ENCODE measurements at places on chromosomes 1 and 21.
A peak's percentile ranks its signal among the peaks of the same experiment; 100 is the strongest.

DNA sequence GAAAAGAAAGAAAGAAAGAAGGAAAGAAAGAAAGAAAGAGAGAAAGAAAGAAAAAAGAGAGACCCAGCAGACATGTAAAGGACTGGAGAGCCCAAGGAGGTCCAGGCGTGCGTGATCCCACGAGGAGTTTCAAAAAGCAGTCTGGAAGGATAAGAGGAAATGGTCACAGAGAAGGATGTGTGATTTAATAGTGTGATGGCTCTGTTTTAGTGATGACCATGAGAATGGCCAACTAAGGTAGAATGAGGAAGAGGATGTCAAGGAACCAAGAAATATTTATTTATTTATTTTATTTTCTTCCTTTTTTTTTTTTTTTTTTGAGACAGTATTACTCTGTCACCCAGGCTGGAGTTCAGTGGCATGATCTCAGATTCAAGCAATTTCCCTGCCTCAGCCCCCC, 25.5 kb downstream of the PTGS2 start:
- DNase-seq, result no peak

GRCh38 chr21:34284666-34285065, 79.1 kb upstream of the KCNE2 start:
- DNase-seq, result no peak

- no peak for DNase-seq
These were observed 381.7 kb upstream of the VAMP3 start for GRCh38 chr1:7389201-7389905.

DNA sequence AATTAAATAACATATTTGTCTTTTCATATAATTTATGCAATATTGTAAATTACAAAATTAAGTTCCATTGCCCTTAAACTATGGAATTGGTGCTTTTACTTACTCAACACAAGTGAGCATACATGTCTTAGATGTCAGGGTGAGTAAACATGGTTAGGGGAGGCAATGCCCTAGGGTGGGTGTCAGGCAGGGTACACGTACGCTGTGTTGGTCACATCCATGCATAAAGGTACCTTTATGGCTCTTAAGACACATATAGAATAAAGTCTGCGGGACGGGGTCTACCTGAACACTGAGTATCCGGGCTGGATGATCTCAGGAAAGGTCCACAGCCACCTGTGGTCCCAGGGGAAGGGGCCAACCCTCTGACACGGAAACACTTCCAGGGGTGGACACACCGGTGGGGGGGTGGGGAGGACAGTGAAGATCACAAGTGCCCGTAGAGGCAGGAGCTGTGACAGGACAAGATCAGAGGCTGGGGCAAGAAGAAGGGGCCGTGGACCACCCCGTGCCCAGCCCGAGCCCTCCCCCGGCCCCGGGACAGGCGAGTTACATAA, 720 bp downstream of the LIN9 start:
- no peak for DNase-seq

GRCh38 chr21:36909901-36910561, 56.4 kb downstream of the HLCS start:
- DNase-seq, result peak; percentile 99

- no peak for DNase-seq
These were observed 19.7 kb downstream of the CYP4B1 start for GRCh38 chr1:46818591-46818990.

DNA sequence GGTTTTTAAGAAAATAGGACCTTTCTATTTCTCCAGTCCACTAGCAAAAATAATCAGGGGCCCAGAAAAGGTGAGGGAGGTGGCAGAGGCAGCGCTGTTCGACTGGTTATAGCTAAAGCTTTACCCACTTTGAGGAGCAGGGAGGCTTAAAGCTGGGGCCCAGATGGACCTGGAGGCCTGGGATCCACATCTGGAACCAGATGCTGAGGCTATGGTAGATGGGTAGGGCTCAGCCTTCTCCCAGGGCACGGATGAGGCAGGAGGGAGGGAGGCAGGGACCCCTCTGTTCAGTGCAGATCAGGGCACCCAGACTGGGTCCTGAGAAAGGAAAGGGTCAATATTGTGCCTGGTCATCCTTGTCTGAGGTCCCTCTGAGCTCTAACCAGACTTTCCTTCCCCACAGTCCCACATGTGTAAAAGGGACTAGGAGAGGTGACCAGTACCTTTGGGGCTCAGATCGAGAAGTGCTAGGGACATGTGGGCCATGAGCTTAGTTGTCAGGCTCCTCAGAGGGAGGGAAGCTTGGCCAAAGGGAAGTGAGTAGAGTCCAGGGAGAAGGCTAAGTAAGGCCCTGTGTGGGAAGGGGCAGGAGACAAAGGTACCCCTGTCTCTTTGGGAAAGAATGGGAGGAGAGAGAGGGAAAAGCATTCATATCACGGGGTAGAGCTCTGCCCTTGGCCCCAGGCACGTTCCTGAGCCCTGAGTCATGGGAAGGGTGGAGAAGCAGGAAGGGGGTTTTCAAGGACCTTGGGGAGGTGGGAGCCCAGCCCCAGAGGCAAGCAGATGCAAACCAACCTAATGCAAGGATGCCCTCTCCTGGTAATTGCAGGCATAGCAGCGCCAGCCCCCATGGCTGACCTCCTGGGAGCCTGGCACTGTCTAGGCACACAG, 15.4 kb downstream of the LMNA start:
- DNase-seq, result peak; percentile 95

DNA sequence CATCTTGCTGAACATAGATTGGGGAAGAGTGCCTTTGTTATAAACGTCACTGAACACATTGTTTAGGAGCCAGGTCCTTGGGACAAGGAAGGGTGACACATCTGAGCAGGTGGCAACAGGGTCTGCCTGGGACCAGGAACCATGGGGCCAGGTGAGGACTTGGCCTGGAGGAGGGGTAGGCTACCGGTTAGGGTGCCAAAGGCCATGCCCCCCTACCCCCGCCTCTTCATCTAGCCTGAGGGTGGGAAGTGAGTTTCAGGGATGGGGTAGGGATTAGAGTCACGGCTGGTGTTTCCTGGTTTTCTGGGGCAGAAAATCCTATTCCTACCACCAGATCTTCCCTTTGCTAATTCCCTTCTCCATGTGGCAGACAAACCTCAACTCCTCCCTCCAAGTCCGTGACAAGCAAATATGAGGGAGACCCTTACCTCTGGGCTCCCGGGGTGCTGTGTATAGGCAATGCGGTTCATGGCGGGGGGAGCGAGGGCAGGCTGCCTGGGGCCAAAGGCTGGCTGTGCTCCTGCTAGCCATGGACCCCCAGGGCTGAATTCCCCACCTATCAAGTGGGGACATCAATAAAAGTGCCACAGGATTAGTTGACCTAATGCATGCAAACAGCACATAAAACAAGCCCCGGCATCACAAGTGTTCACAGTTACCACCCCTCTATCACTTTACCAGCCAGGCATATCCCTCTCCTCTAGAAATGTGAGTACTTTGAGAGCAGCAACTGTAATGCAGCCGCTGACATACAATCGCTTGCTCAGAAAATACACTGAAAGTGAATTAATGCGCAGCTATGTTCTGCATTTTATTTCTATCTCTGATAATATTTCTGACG, 14.5 kb downstream of the CD247 start:
- no peak for DNase-seq

GRCh38 chr1:7667625-7668218, 103.4 kb upstream of the VAMP3 start:
- DNase-seq, result peak; percentile 46

GRCh38 chr1:170096806-170097340, 22.4 kb upstream of the KIFAP3 start:
- DNase-seq, result no peak

DNA sequence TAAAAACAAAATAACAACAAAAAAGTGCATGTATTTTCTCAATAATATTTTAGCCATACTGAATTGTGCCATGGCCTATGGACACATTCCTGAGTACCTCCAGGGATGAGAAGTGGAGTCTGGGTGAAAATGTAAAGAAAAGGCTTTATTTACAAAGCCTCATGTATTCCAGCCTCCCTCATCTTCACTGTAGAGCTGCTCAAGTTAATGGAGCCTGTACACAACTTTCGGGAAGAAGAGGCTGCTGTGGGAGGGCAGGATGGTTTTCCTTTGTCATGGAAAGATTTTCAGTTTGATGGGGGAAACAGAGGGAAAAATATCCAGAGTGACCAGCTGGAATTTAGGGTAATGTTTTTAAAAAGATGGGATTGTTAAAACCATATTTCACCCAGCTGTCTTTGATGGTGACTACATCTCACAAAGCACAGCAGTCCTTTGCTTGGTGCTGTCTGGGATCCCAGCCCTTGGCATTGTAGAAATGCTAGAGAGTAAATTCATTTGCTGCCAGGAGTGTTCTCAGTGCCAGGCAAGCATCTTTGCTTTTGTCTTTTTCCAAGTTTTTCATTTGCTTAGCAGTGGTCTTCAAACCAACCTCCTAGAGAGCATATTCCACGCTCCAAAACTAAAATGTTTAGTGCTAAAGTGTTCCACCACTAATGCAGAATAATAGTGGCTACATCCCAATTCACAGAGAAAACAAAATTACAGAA, 54.9 kb downstream of the DPT start:
- no peak for DNase-seq

DNA sequence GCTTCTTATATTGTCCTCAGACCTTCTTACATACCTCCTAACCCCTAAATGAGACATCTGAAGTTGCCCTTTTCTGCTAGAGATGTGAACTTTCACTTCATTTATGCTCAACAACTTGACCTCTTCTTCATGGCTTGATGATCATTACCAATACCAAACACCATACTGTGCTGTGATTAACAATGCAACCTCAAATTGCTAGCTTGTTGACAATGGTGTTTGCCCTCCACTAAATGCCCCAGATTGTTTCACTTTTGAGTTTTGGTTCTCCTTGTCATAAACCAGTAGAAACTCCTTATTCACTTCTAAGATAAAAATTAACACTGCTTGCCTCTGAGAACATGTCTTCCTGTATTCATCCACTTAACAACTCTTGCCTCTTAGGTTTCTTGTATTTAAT, 5.6 kb downstream of the JAK1 start:
- DNase-seq, result no peak

DNA sequence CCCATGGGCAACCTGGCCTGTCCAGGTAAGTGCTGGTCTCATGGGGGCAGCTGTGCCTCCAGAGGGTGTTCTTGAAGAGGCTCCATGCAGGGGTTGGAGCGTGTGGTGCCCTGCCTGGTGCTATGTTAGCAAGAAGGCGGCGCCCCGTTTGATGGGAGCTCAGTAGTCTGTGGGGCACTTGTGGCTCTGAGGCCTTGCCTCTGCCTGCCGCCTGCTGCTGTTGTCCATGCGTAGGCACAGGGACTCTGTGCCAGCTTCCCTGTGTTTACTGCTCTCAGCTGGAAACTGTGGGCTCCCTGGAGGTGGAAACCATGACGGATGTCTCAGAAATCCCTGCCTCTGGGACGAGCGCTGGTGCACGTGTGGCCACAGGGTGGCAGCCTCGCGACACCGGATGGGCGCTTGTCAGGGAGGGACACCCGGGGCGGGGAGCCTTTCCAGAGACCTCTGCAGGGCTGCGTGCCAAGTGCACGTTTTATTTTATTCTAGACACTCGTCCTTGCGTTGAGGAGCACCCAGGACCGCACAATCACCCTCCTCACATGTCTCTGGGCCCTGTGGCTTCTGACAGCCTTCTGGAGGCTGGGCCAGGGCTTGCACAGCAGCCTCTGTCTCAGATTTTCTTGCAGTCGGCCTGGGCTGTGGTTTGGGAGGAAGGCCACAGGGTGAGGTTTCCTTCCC, 27.1 kb downstream of the SNAP47 start:
- DNase-seq, result peak; percentile 65

DNA sequence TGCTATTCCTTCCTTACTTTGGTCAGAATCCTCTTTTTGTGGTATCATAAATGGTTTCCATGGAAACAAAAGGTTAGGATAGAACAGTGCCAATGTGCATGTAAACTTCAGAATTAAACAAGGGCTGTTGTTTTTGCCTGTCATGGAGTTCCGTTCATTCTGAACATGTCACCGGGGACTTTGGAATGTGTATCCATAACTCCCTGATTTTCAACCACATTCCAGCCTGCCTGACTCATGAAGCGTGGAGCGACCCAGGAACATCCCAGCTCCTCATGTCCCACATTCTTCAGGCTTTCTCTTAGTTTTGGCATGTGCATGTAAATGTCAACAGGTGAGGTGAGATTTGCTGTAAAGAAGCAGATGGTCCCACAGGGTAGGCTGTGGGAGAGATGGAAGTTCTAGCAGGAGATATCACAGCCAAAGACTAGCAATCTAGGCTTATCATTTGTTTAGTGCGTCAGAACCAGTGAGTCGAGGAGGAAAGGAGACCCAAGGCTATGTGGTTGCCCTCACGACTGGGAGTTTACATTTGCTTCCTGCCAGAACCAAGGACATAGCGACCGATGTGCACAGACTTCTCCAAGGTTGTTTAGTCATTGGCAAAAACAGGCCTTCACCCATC, 23.0 kb upstream of the DNAJC11 start:
- DNase-seq, result peak; percentile 70

DNA sequence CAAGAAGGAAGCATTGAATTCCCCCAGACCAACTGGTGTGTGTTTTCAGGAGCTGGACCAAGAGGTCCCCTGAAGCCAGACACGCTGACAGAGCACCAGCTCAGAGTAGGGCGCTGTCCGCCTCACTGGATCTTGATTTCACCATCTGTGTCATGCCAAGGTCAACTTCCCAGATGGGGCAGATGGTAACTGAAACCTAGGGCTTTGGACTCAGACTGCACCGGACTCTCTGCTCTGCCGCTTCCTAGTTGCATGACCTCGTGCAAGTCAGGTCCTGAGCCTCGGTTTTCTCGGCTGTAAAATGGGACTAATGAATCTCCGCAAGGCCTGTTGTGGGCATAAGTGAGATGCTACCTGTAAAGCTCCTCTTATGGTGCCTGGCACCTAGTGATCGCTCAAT, 17.9 kb upstream of the CASZ1 start:
- DNase-seq, result no peak

DNA sequence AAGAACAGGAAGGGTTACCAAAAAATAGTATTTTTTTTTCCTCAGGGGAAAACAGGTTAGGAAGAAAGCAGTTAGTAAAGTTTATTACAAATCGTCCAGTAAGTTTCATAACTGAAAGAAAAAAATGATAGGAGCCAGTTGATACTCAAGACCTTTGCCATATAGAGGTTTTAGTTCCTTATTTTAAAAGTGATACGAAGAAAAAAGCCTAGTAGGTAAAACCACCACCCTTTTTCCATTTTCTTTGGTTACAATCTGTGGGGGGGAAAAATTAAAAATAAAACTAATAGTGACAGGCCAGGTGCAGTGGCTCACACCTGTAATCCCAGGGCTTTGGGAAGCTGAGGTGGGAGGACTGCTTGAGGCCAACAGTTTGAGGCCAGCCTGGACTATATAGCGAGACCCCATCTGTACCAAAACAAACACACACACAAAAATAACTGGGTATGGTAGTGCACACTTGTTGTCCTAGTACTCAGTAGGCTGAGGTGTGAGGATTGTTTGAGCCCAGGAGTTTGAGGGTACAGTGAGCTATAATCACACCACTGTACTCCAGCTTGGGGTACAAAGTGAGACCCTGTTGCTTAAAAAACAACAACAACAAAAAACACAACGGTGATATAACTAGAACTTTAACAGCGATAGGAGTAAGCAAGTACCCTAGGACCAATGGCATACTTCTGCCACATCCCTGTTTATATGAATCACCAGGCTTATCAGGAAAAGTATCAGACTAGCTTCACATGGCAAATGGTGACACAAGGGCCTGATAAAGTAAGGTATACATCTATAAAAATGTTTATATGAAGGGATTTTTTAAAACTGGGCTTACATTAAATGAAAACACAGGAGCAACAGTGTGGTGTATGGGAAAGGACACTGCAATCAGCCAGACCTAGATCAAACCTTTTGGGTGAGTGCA, 5.4 kb downstream of the TMEM59 start:
- no peak for DNase-seq

All from HCEC 1CT (cell line).